ENCODE measurements at places on chromosomes 13 and 19. TPM values are rescaled to one million over a fixed set of nuclear protein-coding genes. Genes with fewer than 3 reads are reported as not detected.

DNA sequence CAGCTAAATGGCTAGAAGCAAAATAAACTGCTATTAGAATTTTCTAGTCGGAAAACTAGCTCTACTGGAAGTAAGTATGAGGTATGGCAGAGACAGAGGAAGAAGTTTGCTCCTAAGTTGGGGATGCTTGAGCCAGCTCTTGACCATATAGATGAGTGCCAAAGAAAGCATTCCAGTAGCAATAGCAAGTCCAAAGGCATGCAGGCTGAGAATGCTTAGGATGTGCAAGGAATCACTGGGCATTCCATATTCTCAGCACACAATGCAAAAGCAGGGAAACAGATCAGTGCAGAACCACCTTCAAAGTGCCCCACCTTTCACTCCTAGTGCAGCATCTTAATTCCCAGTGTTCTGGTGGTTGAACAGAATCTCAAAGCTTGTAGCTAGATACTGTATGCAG is 32.9 kb downstream of the SERTM1 start:
- H3K4me3 ChIP-seq: no peak overlapping the region
- no peaks in the 10 kb centered on the region for H3K36me3 ChIP-seq
- no peak for DNase-seq
- peaks cover 2% of the 10 kb centered on the region for H3K27me3 ChIP-seq
- H3K27ac ChIP-seq: no peak overlapping the region
- H3K4me1 ChIP-seq: no peaks in the 10 kb centered on the region

The PTH2 gene
- not detected for total RNA-seq

DNA sequence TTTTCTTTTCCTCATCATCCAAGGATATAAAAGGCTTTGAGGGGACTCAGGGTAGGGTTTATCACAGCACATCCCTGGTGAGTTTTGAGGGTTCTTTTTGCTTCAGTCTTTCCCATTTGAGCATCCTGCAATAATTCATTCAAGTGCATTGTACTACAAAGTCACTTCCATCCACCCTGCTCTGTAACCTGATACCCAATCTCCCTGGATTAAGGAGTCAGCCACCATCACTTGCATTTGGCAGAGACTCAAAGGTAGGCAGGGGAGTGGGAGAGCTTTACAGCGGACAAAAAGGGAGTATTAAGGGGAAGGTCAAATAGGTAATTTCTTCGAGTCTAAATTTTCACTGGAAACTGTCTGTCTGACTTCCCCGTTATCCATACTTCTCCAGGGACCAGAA is 216.1 kb upstream of the TMTC4 start:
- H3K36me3 ChIP-seq: no peaks in the 10 kb centered on the region

GRCh38 chr13:29605860-29606526 is 10.5 kb upstream of the SLC7A1 start:
- no peak overlapping the region for H3K27ac ChIP-seq
- H3K27me3 ChIP-seq: no peaks in the 10 kb centered on the region
- no peak overlapping the region for H3K4me3 ChIP-seq
- no peak for DNase-seq
- no peaks in the 10 kb centered on the region for H3K4me1 ChIP-seq

DNA sequence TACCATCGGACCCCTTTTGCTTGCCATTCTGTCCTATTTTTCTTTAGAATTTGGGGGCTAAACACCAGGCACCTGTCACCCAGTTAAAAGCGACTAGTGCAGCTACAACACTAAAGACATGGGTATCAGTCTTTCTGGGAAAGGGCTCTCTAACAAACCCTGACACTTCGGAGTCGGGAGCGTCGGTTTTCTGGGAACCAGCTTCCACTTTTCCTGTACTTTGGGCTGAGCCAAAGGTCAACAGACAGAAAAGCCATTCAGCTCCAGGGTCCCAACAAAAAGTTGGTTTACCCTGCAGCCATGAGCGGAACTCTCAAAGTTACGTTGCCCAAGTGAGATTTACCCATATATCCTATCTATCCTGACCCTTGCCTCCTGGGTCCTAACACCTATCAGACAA is 337.0 kb upstream of the SLITRK5 start:
- H3K4me3 ChIP-seq: no peak overlapping the region
- no peak overlapping the region for H3K27ac ChIP-seq
- no peaks in the 10 kb centered on the region for H3K27me3 ChIP-seq
- no peaks in the 10 kb centered on the region for H3K4me1 ChIP-seq

GRCh38 chr13:59721926-59722910 is 441.5 kb downstream of the DIAPH3 start:
- DNase-seq: no peak
- H3K4me1 ChIP-seq: peaks cover 4% of the 10 kb centered on the region
- no peaks in the 10 kb centered on the region for H3K36me3 ChIP-seq
- no peak overlapping the region for H3K27ac ChIP-seq
- H3K4me3 ChIP-seq: no peak overlapping the region

DNA sequence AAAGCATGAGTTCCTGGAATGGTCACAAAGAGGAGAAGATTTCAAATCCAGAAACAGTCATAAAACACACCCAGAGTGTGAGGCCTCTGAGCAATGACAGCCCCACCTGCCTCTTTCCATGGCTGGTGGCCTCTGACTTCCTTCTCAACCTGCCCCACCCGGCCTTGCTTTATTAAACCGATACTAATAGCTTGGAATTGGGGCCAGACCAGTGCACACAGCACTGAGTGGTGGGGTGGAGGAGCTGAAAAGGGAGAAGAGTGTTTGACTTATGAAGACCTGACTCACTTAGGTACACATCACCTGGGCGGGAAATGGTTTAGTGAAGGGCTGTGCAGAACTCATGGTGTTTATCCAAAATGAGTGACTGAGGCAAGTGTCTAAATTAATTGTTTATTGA is 20.7 kb upstream of the CEACAM6 start:
- H3K4me3 ChIP-seq: no peak overlapping the region
- H3K36me3 ChIP-seq: no peaks in the 10 kb centered on the region
- H3K4me1 ChIP-seq: no peaks in the 10 kb centered on the region
- no peak for DNase-seq

GRCh38 chr13:22091222-22091970 is 420.5 kb downstream of the FGF9 start:
- no peaks in the 10 kb centered on the region for H3K4me1 ChIP-seq
- no peak overlapping the region for H3K4me3 ChIP-seq
- H3K36me3 ChIP-seq: no peaks in the 10 kb centered on the region
- DNase-seq: no peak
- H3K27ac ChIP-seq: no peak overlapping the region

GRCh38 chr13:55437162-55437561 is 1703.6 kb upstream of the PRR20A start:
- no peaks in the 10 kb centered on the region for H3K36me3 ChIP-seq
- no peak overlapping the region for H3K4me3 ChIP-seq
- H3K27me3 ChIP-seq: no peaks in the 10 kb centered on the region
- no peak for DNase-seq

DNA sequence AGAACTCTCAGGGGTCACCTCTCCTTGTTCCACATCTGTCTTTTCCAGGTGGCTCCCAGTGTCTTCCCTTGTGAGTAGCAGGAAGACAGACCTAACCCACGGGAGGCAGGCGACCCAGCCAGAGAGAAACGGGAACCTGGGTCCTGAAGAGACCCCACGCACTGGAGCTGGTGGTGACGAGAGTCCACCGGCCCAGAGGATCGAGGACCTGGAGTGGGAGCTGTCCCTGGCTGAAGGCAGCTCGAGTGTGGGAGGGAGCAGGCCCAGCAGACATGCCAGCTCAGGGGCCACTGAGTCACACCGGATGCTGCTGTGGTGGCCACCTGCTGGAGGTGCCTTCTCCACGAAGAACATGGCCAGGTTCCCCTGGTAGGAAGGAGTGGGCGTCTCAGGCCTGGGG is 66.5 kb upstream of the ATP12A start:
- DNase-seq: no peak
- no peak overlapping the region for H3K4me3 ChIP-seq
- no peak overlapping the region for H3K27ac ChIP-seq
- H3K27me3 ChIP-seq: no peaks in the 10 kb centered on the region

The SHISA2 gene
- total RNA-seq: 0.23 TPM

GRCh38 chr13:98222816-98223215 is 45.7 kb upstream of the RNF113B start:
- H3K36me3 ChIP-seq: no peaks in the 10 kb centered on the region
- H3K4me3 ChIP-seq: no peak overlapping the region
- no peak for DNase-seq
- H3K4me1 ChIP-seq: no peaks in the 10 kb centered on the region
- H3K27ac ChIP-seq: no peak overlapping the region

The VSTM2B gene
- total RNA-seq: not detected

- DNase-seq: no peak
- H3K27ac ChIP-seq: no peak overlapping the region
- no peaks in the 10 kb centered on the region for H3K27me3 ChIP-seq
- no peak overlapping the region for H3K4me3 ChIP-seq
- no peaks in the 10 kb centered on the region for H3K4me1 ChIP-seq
Measured at GRCh38 chr19:30546332-30546731, 174.1 kb downstream of the ZNF536 start.

The GRIN3B gene
- 0.09 TPM for total RNA-seq

- no peaks in the 10 kb centered on the region for H3K36me3 ChIP-seq
- DNase-seq: no peak
- no peak overlapping the region for H3K4me3 ChIP-seq
- peaks cover 14% of the 10 kb centered on the region for H3K4me1 ChIP-seq
Measured at GRCh38 chr13:25738342-25739196, 313.2 kb downstream of the SHISA2 start.

GRCh38 chr13:47671776-47672175 is 329.3 kb downstream of the SUCLA2 start:
- DNase-seq: no peak
- no peaks in the 10 kb centered on the region for H3K36me3 ChIP-seq
- no peak overlapping the region for H3K27ac ChIP-seq
- H3K4me1 ChIP-seq: no peaks in the 10 kb centered on the region
- no peaks in the 10 kb centered on the region for H3K27me3 ChIP-seq

- H3K27ac ChIP-seq: no peak overlapping the region
- H3K4me1 ChIP-seq: no peaks in the 10 kb centered on the region
Measured at GRCh38 chr13:26927511-26927910, 166.9 kb upstream of the GPR12 start.

- H3K27me3 ChIP-seq: peaks cover 46% of the 10 kb centered on the region
- no peaks in the 10 kb centered on the region for H3K36me3 ChIP-seq
- no peak within 1 kb of the TSS for H3K27ac ChIP-seq
- no peaks in the 10 kb centered on the region for H3K4me1 ChIP-seq
Measured at GRCh38 chr13:113122550-113123225, at the start of gene F10. Gene F10 (plus strand): TSS chr13:113122799. CDS start chr13:113122856, 57 bp downstream.
